Activated CD4-positive, alpha-beta T cell treated with anti-CD3 and anti-CD28 coated beads for 36 hours (primary cell): ENCODE measurements at places on chromosomes 5 and 9. TPM values are rescaled to one million over a fixed set of nuclear protein-coding genes. Genes with fewer than 3 reads are reported as not detected.

- peak overlapping the region; percentile 98 for H3K27ac ChIP-seq
- peak; percentile 66 for DNase-seq
- H3K27me3 ChIP-seq = no peaks in the 10 kb centered on the region
- H3K36me3 ChIP-seq = peaks cover 17% of the 10 kb centered on the region
- peak overlapping the region; percentile 99 for H3K4me3 ChIP-seq
Observed at GRCh38 chr9:70412832-70413463, 1.5 kb downstream of the KLF9 start.

GRCh38 chr5:139667730-139668063 lies 19.5 kb downstream of the CXXC5 start:
- peak overlapping the region; percentile 34 for H3K4me3 ChIP-seq
- H3K27me3 ChIP-seq = peaks cover 8% of the 10 kb centered on the region
- H3K4me1 ChIP-seq = peaks cover 30% of the 10 kb centered on the region
- no peak overlapping the region for H3K27ac ChIP-seq
- no peaks in the 10 kb centered on the region for H3K36me3 ChIP-seq
- DNase-seq = no peak

DNA sequence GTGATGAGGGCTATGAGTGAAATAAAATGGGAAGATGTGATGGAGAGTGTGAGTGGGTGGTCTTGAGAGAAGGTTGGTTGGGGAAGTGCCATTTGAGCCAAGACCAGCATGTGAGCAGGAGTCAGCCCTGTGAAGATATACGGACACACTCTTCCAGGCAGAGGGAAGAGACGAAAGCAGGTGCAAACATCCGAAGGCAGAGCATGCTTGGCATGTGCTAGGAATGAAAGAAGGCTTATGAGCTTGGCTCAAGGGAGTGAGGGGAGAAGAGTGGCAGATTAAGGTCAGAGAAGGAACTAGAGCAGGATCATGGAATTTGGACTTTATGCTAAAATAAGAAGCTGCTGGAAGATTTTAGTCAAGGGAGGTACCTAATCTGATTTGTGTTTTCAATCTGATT lies 23.6 kb upstream of the CCDC112 start:
- H3K27me3 ChIP-seq = peaks cover 32% of the 10 kb centered on the region
- no peak overlapping the region for H3K27ac ChIP-seq
- H3K4me3 ChIP-seq = no peak overlapping the region
- H3K36me3 ChIP-seq = no peaks in the 10 kb centered on the region
- no peak for DNase-seq

SPINK5 gene
- not detected for total RNA-seq
